ENCODE measurements at places on chromosomes 6 and 20.

- DNase-seq: peak; percentile 18
Measured at GRCh38 chr20:37670351-37670791, 23.5 kb upstream of the CTNNBL1 start.

- no peak for DNase-seq
Measured at GRCh38 chr20:61901392-61902220, 164.1 kb downstream of the TAF4 start.

DNA sequence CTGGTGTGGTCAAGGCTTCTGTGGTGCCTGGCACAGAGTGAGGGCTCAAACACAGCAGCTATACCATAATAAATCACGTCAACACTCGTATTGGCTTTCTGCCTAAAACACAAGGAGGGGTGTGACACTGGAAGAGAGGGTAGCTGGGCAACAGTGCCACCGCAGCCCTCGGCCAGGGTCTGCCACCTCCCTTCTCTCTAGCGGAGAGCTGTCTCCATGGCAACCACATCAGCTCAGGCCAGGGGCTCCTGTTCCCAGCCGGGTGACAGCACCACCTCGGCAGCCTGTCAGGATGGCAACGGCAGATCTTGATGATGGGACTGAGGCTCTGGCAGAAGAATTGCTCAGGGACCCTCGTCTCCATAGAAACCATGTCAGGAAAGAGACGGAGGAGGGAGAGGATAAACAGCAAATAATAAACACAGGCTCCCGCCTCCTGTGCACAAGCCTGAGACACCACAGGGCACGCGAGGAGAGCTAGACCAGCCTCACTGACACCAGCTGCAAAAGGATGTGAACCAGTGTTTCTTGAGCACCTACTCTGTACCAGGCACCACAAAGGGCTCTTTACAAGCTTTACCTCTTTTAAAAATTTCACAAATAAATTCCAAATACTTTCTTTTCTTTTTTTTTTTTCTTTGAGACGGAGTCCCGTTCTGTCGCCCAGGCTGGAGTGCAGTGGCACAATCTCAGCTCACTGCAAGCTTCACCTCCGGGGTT, 50.4 kb upstream of the TLDC2 start:
- peak; percentile 93 for DNase-seq

DNA sequence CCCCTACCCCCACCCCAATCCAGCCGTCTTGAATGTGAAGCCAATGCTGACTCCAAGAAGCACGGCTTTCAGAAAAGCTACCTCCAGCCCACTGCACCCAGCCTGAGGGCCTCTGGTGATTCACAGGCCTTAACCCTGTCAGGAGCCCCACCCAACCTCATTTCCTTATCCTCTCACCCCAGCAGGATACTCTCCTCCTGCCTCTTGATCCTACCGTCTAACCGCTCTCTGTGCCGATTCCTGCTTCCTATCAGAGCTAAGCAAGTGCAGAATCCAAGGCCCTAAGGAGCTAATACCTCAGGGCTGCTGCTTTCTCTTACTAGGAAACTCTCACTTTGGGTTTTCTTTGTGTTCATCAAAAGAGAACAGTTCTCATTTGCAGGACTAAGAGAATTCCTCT, 47.2 kb downstream of the TRERF1 start:
- DNase-seq: no peak

DNA sequence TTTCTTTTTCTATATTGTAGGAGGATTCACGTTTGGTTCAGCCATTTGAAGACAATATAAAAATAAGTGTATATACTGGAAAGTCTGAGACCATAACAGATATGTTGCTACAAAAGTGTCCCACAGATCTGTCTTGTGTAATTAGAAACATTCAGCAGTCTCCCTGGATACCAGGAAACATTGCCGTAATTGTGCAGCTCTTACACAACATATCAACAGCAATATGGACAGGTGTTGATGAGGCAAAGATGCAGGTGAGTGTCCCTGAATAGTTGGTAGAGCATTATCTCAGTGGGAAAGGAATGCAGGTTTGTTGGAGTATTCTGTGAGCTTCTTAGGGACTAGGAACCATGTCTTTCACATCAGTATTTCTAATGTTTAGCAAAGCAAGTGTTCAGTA, 18.3 kb upstream of the ADGRF4 start:
- no peak for DNase-seq

DNA sequence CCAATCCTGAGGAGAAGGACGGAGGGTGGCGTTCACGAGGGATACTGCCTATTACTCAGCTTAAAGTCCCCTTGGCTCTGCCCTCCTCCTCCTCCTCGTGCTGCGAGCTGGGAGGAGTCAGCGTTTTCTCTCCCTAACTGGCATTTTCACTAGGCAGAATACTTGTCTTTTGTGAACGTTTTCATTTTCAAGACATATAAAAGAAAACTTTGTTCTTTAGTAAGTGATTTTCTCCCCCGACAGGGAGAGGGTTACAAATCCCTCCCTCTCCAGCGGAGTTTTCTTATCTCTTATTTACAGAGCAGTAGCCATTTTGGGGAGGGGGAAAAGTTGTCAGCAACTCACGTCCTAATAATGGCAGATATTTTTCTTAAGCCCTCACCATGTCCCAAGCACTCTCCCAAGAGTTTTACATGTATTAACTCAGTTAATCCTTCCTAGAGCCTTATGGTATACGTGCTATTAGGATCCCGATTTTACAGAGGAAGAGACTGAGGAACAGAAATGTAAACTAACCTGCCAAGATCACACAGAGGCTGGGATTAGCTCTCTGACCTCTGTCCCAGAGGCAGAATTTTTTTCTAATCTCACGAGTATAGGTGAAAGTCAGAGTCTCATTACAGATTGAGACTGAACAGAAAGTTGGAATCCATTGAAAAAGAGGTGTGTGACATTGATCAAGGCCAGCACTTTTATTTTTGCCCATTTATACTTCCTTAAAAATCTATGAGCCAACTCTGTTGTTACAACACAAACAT, 30.0 kb upstream of the ZNF217 start:
- DNase-seq: no peak

- DNase-seq: no peak
Measured at GRCh38 chr20:31488115-31488514, 13.0 kb downstream of the REM1 start.

DNA sequence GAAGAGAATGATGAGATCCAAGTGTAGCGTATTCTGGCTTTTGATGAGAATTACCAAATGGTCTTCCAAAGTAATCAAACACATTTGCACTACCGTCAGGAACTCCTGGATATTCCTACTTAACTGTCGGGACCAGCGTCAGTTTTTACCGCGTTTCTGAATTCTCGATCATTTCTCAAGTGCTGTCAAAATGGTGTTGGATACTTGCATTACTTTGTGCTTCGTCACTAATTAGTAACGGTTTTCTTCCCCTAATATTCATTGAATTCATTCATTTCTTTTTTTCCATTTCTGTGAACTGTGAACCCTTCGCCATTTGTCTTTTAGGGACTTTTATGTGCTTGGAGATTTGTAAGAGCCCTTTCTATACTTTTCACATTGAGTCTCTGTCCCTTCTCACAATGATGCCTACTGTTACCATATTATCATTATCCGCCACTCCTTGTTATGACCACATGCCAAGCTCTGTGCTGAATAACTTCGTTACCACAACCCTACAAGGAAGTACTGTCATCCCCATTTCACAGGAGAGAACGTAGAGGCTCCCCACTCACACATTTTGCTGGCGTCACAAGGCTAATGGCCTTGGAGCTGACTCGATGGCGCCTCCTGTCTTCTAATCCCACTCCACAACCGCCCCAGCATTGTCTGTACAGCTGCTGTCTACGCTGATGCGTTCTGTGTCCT, 74.2 kb upstream of the QKI start:
- no peak for DNase-seq

GRCh38 chr6:153108315-153108714, 22.8 kb downstream of the RGS17 start:
- no peak for DNase-seq

All from NCI-H1417 treated with DMSO at 0.1 percent for 48 hours (cell line).